Germinal center (tissue), 1 donor: ENCODE measurements at places on chromosomes 11 and 22.

DNA sequence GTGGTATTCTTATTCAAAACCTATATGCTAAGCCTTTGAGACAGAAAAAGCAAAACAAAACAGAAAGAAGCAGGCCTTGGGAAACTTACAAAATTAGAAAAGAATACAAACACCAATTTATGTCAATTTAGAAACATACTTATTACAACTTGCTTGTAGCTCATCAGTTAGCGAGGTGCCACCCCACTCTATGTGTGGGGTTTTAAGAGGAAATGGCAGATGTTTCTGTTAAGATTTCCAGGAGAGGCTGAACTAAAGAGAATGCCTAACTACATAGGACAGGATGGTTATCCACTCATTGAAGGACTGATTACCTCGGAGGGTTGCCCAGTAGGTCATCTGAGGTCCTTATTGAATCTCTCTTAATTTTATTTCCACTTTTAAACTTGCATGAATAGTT is 302.0 kb downstream of the ETS1 start:
- no peak for DNase-seq

- no peak for DNase-seq
Observed at GRCh38 chr11:133506023-133506422, 26.3 kb downstream of the OPCML start.

GRCh38 chr11:130881475-130882137 is 34.7 kb downstream of the SNX19 start:
- DNase-seq = no peak

DNA sequence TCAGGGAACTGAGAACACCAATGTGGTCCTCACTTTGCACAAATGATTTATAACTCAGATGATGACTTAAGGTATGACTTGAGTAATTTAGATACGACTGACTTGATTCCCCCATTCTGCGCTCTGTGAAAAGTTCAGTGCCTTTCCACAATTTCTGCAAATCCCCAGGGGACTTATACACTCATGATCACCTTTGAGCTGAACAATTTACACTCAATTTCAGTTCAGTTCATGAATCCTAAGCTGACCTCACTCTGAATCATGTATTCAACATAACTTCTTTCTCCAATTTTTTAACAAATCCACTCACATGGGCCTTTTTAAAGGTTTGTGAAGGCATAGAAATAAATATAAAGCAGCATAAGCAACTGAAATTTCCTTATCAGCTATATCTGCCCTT is 274.2 kb downstream of the FAM76B start:
- no peak for DNase-seq

DNA sequence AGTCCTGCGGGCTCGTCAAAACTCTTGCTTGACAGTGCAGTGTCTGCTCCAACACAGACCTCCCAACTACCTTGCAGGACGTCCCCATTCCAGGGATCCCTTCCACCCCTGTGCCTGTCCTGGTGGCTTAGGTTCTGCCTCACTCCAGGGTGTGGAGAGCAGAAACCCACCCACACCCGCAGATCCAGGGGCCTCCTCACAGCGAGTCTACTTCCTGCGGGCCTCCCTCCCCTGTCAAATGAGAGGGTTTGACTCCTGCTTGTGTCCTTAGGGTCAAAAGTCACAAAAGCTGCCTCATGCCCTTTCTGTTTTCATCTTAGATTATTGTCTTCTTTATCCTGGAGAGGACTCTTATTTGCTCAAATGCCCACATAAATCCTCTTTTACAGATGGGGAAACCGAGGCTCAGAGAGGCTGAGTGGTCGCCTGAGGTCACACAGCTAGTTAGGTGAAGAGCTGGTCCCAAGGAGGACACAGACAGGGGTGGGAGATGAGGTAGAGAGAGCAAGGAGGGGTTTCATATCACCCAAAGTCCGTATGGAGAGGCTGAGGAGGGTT is 81.1 kb upstream of the KCNQ1OT1 start:
- DNase-seq = no peak

GRCh38 chr11:26143566-26144290 is 188.2 kb upstream of the ANO3 start:
- DNase-seq = no peak

GRCh38 chr11:130190371-130190881 is 30.8 kb downstream of the ST14 start:
- DNase-seq = no peak

DNA sequence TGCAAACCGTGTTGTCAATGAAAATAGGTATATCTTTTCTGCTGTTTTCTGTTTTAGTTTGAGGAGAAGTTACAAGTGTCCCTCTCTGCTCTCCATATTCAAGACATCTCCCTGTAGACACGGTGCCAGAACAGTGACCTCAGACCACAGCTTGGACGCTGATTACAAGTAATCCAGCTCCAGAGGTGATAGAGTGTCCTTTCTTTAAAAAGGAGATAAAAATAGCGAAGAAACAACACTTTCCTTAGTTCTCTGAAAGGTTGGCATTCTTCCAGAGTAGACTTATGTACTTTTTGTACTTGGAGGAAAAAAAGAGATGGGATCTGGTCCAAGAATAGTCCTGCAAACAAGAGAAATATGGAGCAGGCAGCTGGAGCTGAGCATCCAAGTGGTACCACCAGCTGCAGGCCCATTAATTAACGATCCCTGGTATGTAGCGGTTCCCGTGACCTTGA is 43.0 kb upstream of the WT1 start:
- no peak for DNase-seq

GRCh38 chr11:100922121-100922520 is 207.5 kb downstream of the PGR start:
- DNase-seq = no peak

- no peak for DNase-seq
Observed at GRCh38 chr22:37413546-37413945, 13.7 kb downstream of the ELFN2 start.

DNA sequence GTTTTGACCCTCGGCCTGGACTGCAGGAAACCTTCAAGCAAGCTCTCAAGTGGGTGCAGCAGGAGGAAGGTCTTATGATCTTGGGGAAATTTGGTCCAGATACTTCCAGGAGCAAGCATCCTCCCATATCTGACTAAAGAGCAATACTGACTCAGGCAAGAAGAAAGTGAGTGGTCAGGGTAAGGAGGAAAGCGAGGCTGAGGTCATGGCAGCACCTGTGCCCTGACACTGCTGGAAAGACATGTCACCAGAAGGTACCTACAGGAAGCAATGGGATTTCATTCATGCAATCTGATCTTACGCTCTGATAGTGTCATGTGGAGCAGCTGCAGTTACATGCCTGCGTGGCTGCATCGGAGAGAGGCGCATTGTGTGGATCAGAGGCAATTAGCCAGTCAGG is 6.5 kb upstream of the TOP3B start:
- no peak for DNase-seq

DNA sequence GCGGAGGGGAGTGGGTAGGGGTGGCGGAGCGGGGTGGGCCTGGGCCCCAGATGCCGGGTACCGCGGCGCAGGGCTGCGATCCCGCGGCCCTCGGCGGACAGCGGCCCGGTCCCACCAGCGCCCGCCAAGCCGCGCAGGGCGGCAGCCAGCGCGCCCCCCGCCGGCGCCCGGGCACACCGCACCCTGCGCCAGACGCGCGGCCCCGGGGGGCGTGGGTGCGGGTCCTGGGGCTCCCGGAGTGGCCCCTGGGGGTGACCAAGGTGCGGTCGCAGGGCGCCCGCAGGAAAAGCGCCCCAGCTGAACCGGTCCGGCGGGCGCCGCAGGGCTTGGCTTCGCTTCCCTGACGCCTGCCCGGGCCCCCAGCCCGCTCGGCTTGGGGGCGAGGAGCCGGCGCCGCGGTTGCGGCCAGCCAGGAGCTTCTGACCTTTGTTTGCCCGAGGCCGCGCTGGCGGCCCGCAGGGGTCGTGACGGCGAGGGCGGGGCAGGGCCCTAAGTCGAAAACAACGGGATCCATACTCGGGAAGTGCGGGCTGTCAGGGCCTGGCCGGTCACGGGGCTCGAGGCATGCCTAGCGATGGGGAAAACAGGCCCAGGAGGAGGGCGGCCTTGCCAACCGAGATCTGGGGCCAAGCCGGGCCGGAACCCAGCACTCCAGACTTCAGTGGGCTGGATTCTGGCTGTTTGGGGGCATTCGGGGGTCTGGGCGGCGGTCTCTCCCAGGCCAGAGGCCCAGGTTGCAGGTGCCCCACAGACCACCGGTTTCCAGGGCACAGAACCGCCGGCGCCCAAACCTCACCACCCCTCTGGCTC is 581 bp upstream of the AP5B1 start:
- peak; percentile 67 for DNase-seq

GRCh38 chr11:125114518-125114917 is 3.1 kb upstream of the TMEM218 start:
- DNase-seq = no peak

DNA sequence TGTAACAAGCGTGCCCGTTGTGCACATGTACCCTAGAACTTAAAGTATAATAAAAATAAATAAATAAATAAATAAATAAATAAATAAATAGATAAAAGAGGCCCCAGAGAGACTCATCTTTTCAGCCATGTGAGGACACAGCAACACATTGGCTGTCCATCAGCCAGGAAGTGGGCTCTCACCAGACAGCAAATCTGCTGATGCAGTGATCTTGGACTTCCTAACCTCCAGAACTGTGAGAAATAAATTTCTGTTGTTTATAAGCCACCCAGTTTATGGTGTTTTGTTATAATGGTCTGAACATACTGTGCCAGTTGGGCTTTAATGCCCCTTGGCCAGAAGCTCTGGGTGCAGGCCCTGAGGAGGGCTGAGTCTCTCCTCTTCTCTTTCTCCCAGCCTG is 42.2 kb upstream of the CD44 start:
- DNase-seq = no peak

DNA sequence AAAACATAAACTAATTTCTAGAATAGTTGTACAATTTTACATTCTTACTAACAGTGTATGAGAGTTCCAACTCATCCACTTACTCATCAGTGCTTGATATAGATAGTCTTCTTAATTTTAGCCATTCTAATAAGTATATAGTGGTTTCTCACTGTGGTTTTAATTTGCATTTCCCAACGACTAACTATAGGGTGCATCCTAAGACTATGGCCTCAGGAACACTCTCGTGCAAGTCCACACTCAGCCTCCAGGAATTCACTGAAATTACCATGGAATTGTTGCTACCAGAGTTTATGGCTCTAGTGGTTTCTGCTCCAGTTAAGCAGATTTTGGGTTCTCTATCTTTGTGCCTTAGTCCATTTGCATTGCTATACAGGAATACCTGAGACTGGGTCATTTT is 60.1 kb upstream of the GUCY1A2 start:
- no peak for DNase-seq

GRCh38 chr22:49072996-49073645 is 754.6 kb downstream of the BRD1 start:
- DNase-seq = no peak

GRCh38 chr11:35802221-35802620 is 139.6 kb downstream of the TRIM44 start:
- no peak for DNase-seq

GRCh38 chr11:14539982-14540421 is 19.8 kb upstream of the PSMA1 start:
- DNase-seq = no peak

GRCh38 chr11:118117790-118118601 is 31.2 kb upstream of the SMIM35 start:
- DNase-seq = no peak

DNA sequence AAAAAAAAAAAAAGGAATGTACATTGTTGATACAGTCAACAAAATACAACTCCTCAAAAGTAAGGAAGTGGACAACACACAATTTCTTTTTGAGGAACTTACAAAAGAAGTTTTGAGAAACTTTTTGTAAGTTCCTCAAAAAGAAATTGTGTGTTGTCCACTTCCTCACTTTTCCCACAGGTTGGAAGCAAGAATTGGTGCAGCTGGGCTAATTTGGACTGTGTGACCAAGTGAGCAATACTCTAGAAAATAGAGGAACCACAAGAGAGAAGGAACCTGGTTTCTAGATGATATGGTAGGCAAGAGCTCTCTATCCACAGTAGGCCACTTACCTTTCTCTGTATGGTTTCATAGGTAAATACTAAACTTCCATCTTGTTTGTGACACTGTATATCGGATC is 1053.8 kb downstream of the LRRC4C start:
- DNase-seq = no peak

GRCh38 chr11:105648762-105649161 is 38.9 kb downstream of the GRIA4 start:
- no peak for DNase-seq
